ENCODE measurements at places on chromosomes 6 and 20.

DNA sequence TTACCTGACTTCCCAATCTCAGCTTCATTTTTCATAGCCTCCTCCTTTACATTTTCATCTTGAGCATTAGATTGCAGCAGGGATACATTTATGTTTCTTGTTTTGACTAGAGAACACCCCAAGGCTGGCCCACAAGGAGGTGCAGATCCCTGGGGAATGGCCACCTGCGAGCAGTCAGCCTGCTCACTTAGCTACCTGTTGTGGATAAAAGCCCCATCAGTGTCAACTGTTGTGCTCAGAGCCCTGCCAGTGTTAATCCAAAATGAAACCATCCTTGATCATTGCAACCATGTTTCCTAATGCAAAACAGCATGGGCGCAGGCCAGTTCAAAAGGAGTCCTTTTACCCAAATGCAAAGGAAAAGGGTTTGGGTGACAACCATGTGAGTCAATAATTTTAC is 50.8 kb downstream of the CNR1 start:
- no peak for DNase-seq

DNA sequence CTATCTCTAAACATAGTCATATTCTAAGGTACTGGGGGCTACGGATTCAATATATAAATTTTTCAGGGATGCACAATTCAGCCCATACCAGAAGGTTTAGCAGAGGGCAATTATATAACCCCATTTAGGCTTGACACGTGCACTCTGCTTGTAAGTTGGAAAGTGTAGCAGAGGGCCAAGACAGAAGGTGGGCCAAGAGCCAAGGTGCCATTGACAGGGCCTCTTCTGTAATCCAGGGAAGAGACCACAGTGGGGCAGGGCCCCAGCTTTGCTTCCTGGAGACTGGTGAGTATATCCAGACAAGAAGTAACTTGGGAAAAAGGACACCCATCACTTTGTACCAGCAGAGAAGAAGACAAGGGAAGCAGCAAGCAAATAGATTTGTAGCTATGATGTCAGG is 672.4 kb upstream of the MARCKS start:
- no peak for DNase-seq

DNA sequence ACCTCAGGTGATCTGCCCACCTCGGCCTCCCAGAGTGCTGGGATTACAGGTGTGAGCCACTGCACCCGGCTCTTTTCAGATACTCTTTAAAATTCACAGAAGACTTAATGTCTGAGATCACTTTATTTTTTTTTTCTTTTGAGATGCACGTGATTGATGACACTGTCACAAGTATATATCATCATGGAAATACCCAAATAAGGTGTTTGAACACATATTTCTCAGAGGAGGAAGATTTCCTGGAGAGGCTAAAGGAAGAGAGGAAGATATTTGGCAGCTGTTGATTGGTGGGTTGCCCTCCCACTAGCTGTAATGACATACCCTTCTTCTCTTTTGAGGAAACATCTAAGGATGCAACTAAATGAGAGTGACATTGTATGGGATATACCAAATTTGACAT is 225.9 kb upstream of the CITED2 start:
- DNase-seq, result no peak

GRCh38 chr20:62949153-62949821 is 3.2 kb upstream of the SLC17A9 start:
- no peak for DNase-seq

DNA sequence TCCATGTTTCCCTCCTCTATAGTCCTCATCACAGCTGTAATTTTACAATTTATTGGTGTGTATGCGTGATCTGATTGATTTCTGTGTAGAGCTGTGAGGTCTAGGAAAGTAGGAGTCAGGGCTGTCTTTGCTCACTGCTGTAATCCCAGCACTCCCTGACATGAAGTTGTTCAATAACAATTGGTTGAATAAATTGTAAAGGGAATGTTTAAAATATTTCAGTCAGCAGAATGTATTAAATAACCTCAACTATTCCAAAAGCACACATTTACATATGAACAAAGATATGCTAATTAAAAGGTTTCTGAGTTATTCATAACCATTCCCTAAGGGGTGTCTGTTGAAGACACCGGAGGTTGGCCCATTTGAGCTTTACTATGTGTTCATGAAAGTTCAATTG is 31.5 kb downstream of the NOX3 start:
- no peak for DNase-seq

DNA sequence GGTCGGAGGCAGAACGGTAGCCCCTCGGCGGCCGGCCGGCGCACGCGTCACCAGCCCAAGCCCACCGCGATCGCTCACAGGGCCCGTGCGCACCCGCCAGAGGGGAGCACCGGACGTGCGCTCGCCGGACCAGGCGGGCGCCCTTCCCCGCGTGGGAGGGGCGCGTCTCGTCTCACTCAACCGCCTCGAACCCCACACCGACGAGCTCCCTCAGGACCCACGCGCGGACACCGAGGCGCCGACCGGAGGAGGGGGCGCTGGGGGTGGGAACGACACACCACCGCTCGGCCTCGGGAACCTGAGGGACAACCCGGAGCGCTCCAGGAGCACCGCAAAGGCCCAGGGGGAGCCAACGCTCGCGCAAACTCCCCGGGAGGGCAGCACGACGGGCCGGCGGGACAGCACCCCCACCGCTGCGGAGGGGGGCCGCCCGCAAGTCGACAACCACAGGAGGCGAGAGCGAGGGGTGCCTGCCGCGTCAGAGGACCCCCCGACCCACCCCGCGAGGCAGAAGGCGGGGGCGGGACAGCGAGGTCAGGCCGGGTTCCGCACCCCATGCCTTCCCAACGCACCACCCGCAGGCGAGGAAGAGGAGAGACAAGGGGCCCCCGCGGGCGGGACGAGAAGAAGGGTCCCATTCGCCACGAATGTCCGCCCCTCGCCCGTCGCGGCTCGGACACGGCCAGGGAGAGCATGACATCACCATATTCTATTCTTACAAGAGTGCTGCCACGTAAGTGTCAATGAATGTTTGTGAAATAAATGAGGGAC is 512.7 kb upstream of the ZNF337 start:
- DNase-seq, result no peak

DNA sequence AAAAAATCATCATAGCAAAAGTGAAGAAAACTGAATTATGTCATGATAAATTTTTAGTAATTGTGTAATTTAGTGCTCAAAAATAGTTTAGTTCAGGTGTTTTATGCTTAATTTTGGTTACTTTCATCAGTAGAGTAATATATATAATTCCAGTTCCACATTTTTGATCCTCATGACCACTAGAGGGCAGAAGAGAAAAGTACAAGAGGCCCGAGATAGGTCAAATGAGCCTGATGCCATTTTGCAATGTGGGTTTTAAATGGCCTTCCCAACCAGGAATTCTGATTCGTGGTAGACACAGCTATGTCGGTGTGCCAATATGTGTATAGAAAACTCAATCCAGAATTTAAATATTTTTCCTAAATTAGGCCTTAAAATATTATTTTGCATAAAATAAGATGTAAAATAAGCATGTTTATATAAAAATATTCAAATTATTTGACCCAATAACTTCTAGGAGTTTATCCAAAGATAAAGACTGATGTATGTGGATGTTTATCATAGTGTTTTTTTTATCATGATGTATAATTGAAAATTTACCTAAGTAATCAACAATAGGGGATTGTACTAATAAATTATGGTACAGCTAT is 159.7 kb upstream of the RPS6KA2 start:
- no peak for DNase-seq

DNA sequence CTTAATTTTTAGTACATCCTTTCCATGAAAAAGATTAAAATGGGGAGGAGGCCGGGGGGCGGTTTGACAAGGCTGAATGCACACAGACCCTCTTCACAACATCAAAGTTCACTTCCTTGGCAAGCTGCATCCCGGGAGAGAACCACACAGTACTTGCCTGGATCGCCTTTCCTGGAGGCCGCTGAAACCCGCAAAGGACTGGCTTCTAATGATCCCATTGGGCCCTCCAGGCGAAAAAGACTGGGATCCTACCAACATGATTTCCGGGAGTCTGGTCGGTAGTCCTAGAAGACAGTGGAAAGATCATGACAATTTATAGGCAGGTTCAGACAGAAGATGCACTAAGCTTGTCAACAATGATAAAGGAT is 60.2 kb downstream of the RIPOR2 start:
- no peak for DNase-seq

DNA sequence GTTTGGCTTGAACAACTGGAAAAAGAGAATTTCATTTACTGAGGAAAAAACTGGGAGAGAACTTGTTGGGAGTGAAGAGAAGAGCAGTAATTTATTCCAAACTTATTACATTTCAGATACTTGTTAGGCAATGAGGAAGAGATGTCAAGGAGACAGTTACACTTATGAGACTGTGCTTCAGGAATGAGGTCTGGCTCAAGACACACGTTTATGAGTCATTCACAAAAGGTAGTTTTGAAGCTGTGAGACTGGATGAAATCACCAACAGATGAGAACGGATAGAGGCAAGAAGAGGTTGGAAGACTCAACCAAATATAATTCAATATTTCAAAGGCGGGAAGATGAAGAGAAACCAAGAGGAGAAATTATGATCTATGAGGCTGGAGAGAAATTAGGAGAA is 70.6 kb upstream of the DEFB112 start:
- DNase-seq, result no peak

- DNase-seq, result no peak
Observed at GRCh38 chr6:1336246-1336843, 24.4 kb downstream of the FOXQ1 start.

GRCh38 chr20:14878676-14879019 is 541.2 kb upstream of the FLRT3 start:
- no peak for DNase-seq

- DNase-seq, result no peak
Observed at GRCh38 chr6:158697811-158698210, 48.0 kb downstream of the SYTL3 start.

DNA sequence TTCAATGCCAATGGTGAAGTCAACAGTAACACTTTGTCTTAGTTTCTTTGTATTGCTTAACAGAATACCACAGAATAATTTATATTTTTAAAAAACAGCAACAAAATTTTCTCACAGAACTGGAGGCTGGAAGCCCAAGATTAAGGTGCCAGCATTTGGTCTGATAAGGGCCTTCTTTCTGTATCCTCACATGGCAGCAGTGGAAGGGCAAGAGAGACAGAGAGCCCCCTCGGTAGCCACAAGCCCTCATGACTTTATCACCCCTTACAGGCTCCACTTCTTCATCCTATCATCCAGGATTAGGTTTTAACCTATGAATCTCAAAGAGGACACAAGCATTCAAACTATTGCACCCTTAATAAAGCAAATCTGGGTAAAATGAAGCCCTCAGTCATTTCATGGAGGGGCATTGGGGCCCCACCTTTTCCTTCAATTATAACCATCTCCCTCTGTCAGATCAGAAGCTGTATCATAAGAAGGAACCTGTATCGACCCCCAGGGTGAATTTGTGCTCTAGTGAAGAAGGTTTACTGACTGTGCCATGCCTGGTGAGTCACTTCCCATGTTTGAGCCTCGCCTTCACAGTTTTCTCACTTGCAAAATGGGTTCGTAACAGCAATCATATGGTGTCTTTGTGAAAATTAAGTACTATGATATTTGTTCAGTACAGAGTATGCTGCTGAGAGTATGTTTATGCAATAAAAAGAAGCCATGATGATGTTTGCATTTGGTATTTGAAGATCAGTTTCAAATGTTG is 178.2 kb downstream of the LRFN2 start:
- DNase-seq, result no peak
